ENCODE measurements at places on chromosomes 7 and 10.

- DNase-seq, result no peak
Measured at GRCh38 chr10:13528123-13528874, 515 bp downstream of the BEND7 start.

DNA sequence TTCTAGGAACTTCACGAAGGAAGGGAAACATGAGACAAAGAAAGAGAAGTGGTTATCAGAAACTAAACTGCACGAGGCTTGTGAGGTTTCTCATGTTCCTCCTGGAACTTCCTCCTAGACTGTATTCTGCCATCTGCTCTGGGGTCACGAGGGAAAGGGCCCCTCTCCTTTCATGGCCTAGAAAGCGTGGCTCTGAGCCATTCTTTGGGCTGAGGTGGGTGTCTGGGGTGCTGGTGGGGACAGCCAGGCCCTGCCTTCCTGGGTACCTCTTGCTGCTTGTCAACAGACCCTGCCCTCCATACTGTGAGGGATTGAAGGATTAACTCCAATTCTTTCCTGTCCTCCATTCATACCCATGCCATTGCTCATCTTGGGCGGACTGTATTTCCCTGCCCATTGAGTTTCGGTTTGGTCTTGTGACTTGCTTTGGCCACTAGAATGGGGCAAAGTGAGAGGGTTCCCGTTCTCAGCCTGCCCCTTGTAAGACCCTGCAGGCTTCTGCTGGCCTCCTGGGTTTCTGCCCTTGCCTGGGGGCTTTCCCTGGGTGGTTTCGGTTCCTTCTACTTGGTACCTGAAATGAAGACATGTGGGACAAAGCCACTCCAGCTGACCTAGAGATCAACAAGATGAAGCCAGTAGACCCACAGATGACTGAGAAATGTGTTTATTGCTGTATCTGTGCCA, 14.9 kb upstream of the GIMAP8 start:
- no peak for DNase-seq

DNA sequence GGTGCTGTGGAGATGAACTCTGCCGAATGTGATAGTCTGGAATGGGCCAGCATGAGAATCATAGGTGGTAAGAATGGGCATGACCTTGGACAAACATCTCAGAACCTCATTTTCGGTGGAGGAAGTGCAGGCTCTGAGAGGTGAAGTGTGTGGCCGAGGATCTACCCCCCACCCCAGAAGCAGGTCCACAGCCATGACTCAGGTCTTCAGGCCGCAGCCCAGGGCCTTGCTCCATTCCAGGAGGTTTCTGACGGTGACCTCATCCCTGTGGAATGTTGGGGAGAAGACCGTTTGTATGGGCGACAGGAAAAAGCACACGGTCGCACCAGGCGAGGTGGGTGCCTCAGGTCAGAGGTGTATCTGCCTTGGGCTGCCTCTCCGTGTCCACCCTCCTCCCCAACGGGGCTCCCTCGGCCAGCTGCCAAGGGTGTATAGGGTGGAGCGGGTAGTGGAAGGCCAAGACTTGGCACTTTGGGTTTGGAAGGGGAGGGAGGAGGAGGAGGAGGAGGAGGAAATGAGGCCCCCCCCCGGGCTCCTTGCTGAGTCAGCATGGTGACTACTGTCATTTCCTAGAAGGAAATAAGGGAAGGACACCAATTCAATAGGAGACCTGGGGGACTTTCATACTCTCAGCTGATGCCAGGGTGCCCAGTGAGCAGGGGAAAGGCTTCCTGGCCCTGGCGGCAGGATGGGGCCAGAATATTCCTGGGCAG, 168.0 kb upstream of the RHEB start:
- no peak for DNase-seq

DNA sequence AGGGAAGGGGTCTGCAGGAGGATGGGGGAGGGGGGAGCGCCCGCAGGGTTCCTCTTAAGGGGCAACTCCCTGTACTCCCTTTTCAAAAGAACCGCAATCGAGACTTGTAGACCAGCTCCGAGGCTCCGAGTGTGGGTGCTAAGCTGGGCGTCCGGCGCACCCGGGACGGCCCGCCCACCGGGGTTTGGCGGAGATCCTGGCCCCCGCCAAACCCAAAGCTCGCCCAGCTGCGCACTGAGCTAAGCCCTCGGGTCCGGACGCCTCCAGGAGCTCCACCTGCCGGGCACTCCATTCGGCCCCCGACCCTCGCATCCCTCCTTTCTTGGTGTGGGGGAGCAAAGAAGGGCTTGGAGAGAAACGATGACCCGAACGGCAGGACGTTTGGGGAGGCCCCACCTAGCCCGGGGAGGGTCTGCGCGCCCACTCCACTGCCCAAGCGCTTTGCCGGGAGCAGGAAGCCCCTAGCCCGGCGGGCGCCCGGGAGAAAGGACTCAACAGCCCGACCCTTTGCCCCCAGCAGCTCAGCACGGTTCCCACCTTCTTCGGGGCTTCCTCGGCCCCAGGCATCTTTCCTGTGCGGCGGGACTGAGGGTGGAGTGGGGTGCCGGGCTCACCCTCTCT, 651 bp downstream of the AFAP1L2 start:
- DNase-seq, result no peak

- DNase-seq, result no peak
Measured at GRCh38 chr7:34096777-34097176, 191.4 kb downstream of the BMPER start.

GRCh38 chr7:55128693-55129394, 110.0 kb downstream of the EGFR start:
- DNase-seq, result no peak

Data from D721Med (cell line).